ENCODE measurements at places on chromosomes 7 and 10. TPM values are rescaled to one million over a fixed set of nuclear protein-coding genes. Genes with fewer than 3 reads are reported as not detected.

Gene KLF14
- total RNA-seq, result 0.66 TPM

Gene CUBN
- total RNA-seq, result 3.6 TPM

Gene SFTPA1
- total RNA-seq, result not detected

Gene DNMBP
- 20.9 TPM for total RNA-seq

Gene TMEM213
- not detected for total RNA-seq

Data from subcutaneous adipose tissue (tissue), 4 donors.